ENCODE measurements at places on chromosomes 2 and 18.

DNA sequence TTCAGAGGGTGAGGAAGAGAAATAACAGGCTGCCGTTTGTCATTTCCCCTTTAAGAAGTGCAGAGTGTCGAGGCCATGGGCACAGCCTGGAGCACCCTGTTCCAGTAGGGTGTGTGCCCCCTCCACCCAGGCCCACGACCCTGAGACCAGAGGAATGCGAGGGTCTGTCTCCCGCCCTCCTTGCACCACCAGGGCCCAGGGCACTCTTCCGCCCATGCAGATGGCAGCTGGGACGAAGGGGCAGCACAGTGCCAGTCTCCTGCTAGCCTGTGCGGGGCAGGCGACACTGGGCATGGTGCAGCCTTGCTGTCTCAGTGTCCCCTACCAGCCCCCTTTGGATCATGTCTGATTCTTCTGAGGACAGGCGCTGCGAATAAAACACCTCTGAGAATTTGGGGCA, 15.8 kb upstream of the PDIA6 start:
- no peak for DNase-seq

DNA sequence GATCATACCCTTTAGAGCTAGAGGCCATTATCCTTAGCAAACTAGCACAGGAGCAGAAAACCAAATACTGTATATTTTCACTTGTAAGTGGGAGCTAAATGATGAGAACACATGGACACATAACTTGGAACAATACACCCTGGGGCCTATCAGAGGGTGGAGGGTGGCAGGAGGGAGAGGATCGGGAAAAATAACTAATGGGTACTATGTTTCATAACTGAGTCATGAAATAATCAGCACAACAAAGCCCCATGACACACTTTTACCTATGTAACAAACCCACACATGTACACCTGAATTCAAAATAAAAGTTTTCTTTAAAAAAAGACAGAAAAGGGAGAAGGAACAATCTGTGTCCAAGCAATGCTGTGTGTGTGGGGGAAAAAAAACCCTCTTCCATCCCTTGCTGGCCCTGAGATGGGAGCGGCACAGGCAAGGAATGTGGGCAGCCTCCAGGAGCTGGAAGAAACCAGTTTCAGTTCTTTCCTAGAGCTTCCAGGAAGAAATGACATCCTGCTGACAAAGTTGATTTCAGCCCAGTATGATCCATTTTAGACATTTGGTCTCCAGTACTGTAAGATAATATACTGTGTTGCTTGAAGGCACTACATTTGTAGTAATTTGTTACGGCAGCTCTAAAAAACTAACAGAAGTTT, 458.7 kb upstream of the CNTNAP5 start:
- no peak for DNase-seq

DNA sequence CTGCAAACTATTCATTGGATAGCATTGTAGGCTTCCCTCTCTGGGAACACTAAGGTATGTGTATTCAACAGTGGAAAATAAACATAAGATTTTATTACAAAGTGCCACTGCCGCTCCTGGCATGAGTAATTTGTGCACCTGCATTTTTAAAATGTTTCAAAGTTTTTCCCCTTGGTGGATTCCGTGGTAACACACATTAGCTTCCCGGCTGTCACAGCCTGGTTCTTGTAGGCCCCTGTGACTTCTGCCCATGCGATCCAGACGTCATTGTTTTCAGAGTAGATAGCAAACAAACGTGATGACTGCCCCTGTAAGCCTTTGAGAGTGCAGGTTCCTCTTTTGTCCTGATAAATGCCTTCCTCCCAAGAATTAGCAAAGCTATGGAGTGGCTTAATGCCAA, 421.0 kb downstream of the ZNF521 start:
- no peak for DNase-seq

GRCh38 chr18:59674186-59674902, 22.9 kb downstream of the CCBE1 start:
- DNase-seq = no peak

- DNase-seq = no peak
Measured at GRCh38 chr2:33240178-33240577, 236.3 kb upstream of the RASGRP3 start.

- DNase-seq = no peak
Measured at GRCh38 chr2:72148837-72149555, 1.3 kb upstream of the CYP26B1 start.

GRCh38 chr18:44871771-44872170, 191.1 kb downstream of the SETBP1 start:
- DNase-seq = no peak

DNA sequence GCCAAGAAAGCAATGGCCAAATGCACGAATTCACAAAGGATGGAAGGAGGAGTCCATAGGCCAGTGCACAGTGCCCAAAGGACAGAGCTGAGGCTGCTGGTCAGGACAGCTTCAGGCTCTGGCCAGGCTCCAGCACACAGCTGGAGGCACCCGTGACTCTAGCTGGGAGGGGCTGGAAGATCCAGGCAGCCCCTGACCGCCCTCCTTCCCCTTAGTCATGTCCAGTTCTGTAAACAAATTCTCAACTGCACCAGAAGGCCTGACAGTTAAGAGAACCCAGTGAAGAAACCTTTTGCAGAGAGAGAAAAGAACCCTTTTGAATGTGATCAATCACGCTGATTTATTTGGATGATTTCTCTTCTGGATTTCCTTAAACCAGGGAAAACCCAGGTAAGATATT, 7.7 kb upstream of the YWHAQ start:
- DNase-seq = no peak

GRCh38 chr2:217351378-217351777, 491.5 kb upstream of the TNP1 start:
- no peak for DNase-seq

DNA sequence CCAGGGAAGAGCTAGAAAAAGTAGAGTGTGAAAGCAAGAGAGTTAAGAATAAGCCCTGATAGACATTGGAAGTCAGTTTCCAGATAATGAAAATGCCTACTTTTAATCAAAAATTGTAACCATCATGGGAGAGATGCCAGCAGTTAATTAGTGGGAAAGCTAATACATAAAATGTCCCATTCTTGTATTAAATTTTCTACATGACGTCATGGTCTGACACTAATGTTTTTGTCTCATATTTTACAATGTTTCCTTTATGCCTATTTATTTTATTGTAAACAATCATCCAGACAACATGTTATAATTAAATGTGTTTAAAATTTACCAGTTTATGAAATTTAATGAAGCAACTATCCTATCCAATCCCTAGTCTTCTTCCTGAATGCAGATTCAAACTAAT, 26.3 kb upstream of the CCDC178 start:
- DNase-seq = no peak

DNA sequence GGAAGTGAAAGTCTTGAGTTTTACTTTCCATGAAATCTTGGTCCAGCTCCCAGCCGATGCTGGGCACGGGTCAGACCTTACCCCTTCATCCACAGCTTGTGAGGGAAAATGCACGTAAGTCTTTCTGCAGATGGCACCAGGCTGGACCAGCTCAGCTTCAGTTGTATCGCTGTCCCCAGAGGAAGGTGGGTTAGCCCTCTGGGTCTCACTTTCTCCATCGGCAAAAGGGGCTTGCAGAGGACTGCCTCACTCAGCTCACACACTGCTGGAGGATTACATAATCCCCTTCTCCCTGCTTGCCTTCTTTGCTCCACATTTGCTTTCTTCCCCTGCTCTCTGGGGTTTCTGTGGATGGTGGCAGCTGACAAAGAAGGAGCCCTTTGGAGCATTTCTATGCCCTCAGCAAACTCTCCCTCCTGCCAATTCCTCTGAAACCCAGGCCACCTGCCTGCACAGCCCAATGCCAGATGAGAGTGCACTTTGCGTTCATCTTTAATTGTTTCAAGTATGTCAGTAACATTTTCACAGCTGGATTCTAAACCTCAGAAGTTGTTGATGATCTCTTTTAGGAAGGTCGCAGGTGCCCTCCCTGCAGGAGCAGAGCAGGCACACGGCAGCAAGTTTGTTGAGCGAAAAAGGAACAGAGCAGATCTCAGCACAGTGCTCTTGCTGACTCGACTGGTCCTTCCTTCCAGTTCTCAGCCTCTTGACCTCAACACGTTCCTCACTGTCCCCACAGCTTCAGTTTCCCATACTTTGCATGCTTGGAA, 155.6 kb upstream of the GLI2 start:
- no peak for DNase-seq

- DNase-seq = no peak
Measured at GRCh38 chr2:174486563-174487107, at the start of gene GPR155. TSS of gene GPR155 (minus strand) at chr2:174487029. CDS start at chr2:174481956, 5,073 bp downstream.

GRCh38 chr2:160652236-160652635, 158.6 kb upstream of the RBMS1 start:
- peak; percentile 7 for DNase-seq

- no peak for DNase-seq
Measured at GRCh38 chr2:211085056-211085680, 528.8 kb downstream of the CPS1 start.

- no peak for DNase-seq
Measured at GRCh38 chr2:235745597-235745996, 251.8 kb downstream of the AGAP1 start.

DNA sequence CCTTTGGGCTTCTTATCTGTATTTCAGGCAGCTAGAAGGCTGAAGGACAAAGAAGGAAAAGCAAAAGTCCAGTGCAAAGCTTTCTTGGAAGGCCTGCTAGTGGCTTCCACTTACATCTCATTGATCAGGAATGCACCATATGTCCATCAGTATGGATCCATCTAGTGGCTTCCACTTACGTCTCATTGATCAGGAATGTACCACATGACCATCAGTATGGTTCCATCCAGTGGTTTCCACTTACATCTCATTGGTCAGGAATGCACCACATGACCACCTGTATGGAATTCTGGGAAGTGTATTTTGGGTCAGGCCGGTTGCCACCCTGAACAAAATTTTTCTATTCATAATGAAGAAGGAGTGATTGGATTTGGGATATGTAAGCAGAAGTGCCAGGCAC, 70.6 kb downstream of the LYPD6 start:
- DNase-seq = no peak

DNA sequence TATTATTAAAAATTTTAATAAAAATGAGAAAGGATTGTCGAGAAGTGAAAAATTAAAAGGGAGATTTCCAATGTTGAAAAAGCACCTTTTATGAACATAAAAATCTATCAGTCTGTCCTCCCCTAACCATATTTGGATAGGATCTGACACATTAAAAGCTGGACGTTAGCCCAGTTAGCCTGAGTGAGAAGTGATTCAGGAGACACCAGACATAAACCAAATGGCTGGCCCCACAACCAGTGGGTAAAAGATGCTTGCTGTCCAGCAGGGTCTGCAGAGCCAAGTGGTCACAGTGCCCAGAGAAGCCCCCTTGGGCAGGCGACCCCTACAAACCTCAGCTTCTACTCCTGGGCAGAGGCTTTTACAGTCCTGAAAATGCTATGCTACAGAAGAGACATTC, 253.8 kb upstream of the LYPD1 start:
- no peak for DNase-seq

DNA sequence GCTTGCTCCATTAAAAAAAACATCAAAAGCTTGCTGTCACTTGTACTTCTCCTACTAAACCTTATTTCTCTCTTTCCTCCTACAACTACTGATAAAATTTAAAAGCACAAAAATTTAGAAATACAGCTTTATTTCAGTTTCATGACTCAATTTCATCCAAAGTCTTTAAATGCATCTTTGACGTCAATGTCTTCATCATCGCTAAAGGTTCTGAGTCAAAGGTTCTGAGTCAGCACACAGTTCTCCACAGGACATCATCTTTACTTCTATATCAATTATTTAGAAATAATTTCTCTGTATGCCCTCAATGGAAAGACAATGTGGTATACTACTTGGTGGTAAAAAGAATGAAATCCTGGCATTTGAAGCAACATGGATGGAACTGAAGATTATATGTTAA, 163.9 kb upstream of the DNMT3A start:
- DNase-seq = no peak

- no peak for DNase-seq
Measured at GRCh38 chr2:74183878-74184277, 5.2 kb upstream of the MOB1A start.

- DNase-seq = no peak
Measured at GRCh38 chr2:8620611-8621382, 61.1 kb upstream of the ID2 start.

DNA sequence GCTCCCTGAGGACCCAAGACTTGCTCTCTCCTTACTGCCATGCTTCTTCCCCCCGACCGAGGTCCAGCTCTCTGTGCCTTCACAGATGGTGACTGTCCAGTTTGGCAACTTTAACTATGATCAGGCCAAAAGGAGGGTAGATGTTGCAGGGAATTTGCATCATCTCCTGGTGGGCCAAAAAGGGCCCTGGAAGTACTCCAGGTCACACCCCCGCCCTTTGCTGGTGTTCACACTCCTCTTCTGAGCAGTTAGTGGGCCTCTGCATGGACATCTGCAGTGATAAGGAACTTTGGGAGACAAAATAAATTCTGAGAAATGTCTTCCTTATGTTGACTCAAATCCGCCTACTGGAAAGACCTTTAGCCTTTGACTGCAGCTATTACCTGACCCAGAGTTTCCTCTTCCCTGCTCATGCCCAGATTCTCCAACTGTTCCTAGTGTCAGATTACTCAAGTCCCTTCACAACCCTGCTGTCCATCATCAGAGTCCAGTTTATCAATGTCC, 234.4 kb downstream of the LOXHD1 start:
- DNase-seq = no peak

DNA sequence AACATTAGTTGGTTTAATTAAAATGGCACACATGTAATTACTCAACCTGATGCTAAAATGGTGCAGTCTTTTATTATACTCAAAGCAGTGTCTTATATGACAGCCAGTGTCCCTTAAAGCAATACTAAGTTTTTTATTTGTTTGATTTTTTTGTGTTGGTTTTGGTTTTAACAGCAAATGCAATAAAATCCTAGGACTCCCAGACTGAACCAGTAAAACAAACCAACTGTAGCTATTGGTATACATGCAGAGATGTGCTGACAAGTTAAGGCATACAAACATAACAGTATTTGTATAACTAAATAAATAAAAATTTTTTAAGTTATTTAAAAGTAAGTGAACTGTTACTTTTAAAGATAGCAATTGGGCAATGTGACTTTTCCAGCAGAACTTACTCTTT, 387.7 kb downstream of the RND3 start:
- DNase-seq = no peak

DNA sequence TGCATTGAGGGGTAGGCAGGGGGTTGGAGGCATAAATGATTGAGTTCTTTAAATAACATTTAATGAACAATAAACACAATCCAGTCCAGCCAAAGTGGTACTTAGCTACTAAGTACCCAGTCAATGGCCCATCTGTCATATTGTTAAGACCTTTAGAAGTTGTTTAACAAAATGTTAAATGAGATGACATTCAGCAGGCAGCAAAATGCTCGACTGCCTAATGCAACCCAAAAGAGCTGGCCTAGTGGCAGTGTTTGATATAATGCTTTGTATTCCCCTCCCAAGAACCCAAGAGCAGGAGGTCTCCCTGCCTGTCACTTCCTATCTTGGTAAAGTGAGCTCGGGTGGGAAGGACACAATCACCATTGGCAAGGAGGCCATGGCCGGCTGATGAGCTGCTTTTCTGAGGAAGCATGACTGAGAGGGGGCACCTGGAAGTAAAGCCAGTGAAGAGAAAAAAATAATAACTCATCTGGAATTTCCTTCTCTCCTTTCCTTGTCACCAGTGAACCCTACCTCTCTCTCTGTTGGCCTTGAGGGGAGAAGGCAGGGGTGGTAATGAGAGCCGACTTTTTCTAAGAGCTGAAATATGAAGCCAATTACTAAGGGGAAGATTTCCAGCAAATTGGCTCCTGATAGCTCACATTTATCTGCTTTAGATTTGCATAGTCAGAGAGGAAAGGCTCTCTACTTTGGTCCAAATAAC, 140.6 kb downstream of the C1D start:
- DNase-seq = no peak
